ENCODE measurements at places on chromosomes 12 and 14.

GRCh38 chr12:76879710-76880518 lies 1.1 kb upstream of the CSRP2 start:
- no peak for DNase-seq

GRCh38 chr12:65501093-65501621 lies 222.7 kb downstream of the MSRB3 start:
- no peak for DNase-seq

GRCh38 chr14:54186821-54187763 lies 209.7 kb upstream of the CDKN3 start:
- DNase-seq: no peak

GRCh38 chr12:28202374-28203130 lies 12.3 kb downstream of the CCDC91 start:
- no peak for DNase-seq

DNA sequence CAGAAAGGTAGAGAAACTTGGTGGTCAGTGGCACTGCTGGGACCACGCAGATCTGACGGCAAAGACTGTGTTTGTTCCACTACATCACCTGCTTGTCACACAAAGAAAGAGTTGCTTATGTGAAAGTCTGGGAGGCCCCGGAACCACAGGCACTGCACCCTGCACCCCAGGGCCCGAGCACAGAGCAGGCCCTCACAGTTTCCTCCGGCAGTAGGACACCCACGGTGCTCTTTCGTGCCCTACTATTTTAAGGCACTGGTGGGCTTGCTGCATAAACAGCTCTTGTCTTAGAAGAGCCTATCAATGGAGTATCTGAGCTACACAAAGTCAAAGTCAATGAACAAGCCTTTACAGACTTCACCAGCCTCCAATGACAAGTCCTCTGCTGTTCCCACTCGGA lies 8.0 kb downstream of the LGMN start:
- no peak for DNase-seq

DNA sequence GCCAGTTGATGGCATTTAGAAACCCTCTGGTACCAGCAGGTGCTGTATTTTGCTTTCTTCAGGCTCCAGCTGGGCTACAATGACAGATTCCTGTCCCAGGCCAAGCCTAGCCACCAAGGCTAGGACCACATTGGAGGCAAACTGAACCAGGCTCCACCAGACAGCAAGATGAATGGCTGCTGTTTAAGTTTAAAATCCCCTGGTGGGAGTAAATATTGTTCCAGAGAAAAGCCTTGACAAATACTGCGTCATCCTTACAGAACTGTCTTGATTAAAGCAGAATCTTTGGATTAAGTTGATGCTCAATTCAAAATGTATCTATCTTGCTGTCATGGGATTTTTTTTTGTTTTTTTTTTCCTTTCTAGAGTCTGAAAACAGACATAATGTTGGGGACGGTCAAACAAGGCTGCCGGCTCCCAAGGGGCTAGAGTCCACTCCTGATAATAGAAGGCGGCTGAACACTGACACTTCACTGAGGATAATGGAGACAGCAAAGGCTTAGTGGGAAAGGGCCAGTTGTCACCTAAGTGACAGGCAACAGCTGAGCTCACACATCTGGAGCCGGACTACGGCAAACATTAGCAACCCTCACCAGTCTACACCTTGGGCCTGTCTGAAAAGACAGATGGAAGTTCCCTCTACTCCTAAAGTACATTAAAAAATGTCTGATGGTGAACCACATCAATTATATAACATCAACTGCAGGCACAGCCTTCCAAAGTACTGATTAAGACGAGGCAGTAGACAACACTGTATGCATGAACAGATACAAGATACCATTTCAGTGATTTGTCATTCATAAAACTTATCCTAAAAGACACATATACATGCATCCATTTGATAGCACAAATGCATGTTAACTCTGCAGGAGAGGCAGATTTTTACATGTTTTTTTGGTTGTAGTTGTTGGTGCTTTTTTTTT lies 1.7 kb downstream of the PRICKLE1 start:
- no peak for DNase-seq

DNA sequence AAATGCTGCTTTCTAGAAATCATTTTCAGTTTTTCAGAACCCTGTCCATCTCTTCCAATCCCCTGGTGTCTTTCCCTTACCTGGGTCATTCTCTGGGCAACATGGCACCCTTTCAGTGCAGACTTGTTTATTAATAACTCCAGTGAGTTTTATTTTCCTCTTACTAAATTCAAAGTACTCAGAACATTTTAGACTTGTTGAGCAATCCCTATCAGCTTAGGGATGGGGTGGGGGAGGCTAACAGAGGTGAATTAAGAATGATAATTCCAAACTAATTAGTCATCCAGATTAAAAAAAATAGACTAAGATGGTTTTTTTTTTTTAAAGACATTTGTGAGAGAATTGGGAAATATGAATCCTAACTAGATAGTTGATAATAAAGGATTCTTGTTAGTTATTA lies 10.7 kb downstream of the GPRC5A start:
- DNase-seq: no peak

GRCh38 chr12:113271853-113272561 lies 50.7 kb downstream of the TPCN1 start:
- DNase-seq: no peak

GRCh38 chr12:8871068-8871467 lies 43.2 kb upstream of the PHC1 start:
- no peak for DNase-seq

- DNase-seq: no peak
These were observed 48.6 kb upstream of the E2F7 start for GRCh38 chr12:77113971-77114370.

DNA sequence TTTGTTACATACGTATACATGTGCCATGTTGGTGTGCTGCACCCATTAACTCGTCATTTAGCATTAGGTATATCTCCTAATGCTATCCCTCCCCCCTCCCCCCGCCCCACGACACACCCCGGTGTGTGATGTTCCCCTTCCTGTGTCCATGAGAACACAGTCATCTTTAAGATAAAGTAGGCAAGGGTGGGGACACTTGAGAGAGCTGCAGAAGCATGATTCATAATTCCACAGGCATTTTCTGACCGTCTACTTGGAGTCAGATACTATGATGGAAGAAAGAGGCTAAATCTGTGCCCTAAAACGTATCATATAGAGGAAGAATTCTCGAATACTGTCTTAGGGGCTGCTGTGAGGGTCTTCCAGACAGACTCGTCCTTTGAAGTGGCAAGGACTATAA lies 145.9 kb upstream of the VASH1 start:
- no peak for DNase-seq

- no peak for DNase-seq
These were observed 517.1 kb downstream of the PRKD1 start for GRCh38 chr14:29410581-29410980.

DNA sequence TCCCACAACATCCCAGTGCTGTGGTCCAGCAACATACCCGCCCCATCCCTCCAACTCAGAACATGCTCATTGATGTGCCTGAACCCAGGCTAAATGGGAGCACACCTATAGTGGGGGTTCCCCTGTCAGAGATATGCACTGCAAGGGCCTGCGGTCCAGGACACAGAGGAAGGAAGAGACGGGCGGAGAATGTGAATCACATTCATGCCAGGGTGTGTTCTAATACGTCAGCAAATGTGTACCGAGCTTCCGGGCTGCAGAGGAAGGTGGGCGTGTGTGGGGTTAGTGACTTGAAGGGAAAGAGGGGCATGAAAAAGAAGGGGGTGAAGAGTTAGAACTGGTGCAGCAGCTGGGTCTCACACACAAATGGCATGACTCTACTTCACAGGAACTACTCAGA lies 83.7 kb downstream of the DPF3 start:
- no peak for DNase-seq

- no peak for DNase-seq
These were observed 67.6 kb downstream of the TECPR2 start for GRCh38 chr14:102430212-102430908.

DNA sequence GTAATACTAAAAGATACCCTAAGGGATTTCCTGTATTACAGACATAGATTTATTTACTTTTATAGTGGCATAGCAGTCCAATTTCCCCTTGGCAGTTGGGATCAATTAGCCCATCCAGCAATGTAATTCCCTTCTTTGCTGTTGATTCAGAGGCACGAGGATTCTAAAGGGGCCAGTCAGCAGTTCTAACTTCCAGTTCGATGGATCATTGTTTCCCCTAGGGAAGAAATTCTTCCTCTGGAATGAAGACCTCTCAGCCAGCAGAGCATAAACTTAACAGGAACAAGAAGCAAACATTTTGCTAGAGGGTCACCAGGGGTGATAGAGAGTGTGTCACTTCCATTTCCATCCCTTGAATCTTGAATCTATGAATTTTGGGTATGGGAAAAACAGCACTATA lies 395.7 kb upstream of the NOVA1 start:
- no peak for DNase-seq

GRCh38 chr14:25837551-25837965 lies 760.3 kb downstream of the NOVA1 start:
- DNase-seq: no peak

DNA sequence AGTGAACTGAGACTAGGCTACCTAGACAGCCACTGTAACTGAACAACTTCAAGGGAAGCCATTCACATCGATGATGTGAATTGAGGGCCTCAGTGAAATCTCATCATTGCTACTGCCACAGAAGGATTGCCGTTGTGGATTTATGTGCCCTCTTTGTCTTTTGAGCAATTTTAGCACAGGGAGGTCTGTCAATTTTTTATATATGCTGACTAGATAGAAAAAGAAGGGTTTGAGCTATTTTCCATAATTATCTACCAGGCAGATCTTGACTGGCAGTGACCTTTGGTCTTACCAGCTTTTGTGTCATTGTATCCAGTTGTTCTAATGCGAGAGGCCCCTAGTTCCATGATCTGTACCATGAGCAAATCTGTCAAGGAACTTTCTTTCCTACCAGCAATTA lies 179.4 kb downstream of the ERC1 start:
- no peak for DNase-seq

- DNase-seq: no peak
These were observed 76.7 kb upstream of the ELK3 start for GRCh38 chr12:96117460-96117859.

DNA sequence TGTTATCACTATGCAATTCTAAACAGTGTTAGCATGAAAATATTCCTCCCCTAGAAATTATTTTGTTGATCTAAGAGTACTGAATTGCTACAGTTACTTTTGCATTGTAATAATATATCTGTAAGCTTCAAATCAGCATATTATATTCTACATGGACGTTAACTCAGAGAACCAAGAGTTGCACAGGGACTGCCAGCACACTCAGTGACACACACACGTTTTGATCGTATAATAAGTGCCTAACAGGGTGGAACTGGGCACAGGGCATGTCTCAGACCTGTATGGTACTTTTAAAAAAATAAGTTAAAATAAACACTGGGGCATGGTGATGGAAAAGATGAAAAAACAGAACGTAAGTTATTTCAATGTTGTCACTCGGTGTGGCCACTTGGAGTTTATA lies 451.6 kb downstream of the RGS6 start:
- no peak for DNase-seq

GRCh38 chr12:94704452-94705306 lies 54.3 kb upstream of the TMCC3 start:
- DNase-seq: no peak

DNA sequence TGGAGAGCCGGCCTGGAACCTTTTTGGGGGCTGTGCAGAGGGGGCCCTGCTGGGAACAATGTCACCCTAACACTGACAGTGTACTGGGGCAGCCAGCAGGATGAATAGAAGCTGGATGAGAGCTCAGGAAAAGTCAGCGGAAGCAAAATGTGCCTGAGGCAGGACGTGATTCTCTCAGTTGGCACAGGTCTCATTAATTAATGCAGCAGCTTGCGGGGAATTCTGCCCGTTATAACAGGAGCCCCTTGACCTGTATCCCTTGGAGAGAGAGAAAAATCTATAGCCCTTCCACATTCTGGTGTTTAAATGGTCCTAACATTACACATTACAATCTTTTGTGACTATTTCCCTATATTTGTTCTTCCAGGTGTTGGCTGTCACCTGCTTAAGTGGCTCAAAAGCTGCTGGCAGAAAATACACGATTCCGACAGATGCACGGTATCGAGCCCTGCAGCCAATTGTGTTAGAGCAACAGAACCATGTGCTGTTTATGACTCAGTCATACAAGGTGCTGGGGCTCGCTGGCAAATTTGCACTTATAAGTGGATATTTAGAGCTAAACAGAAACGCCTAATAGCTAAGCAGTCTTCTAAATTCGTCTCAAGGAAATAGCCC lies 854.7 kb downstream of the AACS start:
- no peak for DNase-seq

DNA sequence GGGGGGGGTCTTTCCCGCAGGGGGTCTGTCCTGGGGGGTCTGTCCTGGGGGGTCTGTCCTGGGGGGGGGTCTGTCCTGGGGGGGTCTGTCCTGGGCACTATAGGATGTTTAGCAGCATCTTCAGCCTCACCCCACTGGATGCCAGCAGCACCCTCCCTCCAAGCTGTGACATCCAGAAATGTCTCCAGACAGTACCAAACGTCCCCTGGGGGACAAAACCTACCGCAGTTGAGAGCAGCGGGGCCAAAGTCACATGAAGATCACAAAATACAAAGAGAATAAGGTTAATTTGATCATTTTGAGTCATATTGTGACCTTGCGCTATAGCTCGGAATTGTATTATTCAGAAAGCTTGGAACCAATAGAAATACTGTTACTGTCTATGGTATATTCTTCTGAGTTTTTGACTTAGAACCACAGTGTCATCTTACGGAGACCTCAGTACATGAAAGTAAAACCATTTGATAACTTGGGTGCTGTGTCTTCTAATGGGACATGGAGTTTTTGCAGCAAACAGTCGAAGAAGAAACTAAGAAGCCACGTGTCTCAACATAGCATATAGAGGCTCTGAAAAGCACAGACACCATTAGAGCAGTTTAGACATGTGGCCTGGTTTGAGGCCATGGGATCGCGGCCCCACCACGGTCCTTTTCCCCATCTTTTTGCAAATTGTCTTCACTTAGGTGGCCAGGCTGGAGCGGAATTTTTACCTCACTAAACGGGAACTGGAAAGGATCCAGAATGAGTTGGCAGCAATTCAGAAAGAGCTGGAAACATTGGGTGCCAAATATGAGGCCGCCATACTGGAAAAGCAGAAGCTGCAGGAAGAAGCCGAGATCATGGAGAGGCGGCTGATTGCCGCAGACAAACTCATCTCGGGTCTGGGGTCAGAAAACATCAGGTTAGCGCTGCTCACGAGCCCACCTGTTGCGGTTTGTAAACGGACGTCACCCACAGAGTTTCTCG lies 59.9 kb downstream of the CCDC92 start:
- no peak for DNase-seq

GRCh38 chr14:71245659-71246361 lies 338.6 kb downstream of the PCNX1 start:
- DNase-seq: no peak

- no peak for DNase-seq
These were observed 209.2 kb upstream of the HMGA2 start for GRCh38 chr12:65615118-65615517.

DNA sequence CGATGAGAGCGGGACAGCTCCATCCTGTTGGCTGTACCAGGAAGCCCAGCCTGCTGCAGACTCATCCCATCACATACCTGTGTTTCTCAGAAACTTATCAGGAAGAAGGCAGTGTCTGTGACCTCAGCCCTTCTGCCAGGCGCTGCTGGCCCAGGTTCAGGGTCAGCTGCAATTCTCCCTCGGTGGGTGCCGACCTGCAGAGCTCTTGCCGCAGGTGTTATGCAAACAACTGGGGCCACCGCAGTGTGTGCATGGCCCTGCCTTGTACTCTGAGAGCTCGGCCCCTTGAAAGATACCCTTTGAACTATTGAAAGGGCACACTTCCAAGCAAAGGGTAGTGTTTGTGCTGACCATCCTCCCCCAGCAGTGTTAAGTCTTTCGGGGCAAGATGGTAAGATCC lies 322.2 kb upstream of the DIO3 start:
- DNase-seq: no peak

GRCh38 chr12:27571463-27571862 lies 47.5 kb downstream of the PPFIBP1 start:
- no peak for DNase-seq
